ENCODE measurements at places on chromosomes 1 and 21.

- DNase-seq, result no peak
Measured at GRCh38 chr1:55061706-55062321, 22.5 kb downstream of the PCSK9 start.

GRCh38 chr1:167714098-167714438 lies 7.7 kb upstream of the MPZL1 start:
- DNase-seq, result peak; percentile 73

DNA sequence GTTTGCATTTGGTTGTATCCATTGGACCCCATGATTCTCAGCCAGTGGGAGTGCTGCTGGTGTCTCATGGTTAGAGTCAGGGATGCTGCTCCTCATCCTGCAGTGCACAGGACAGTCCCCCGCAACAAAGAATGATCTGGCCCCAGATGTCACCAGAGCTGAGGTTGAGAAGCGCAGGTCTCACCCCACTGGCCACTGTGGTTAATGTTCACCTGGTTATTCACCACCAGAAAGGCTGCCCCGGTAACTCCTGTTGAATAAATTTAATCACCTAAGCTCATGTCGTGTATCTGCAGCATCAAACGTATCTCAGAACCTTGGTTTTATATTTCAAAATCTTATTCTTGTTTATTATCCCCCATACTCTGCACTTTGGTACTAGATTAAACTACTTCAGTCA lies 75.8 kb downstream of the ATP5PO start:
- no peak for DNase-seq

DNA sequence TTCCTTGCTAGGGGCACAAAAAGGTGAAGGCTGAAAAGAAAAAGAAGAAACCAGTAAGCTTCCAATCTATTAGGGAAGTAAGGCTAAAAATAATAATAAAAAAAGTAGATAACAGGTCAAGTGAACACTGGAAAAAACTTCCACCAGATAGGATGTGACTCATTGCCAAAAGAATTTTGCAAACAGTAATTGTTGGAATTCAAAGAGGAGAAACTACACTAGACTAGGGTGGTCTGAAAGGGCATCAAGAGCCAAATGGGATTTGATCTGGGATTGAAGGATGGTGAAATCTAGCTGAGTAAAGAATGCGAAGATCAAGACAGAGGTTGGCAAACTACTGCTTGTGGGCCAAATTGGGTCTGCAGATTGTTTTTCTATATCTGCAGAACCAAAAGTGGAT lies 6.0 kb upstream of the ST6GALNAC3 start:
- DNase-seq, result no peak

DNA sequence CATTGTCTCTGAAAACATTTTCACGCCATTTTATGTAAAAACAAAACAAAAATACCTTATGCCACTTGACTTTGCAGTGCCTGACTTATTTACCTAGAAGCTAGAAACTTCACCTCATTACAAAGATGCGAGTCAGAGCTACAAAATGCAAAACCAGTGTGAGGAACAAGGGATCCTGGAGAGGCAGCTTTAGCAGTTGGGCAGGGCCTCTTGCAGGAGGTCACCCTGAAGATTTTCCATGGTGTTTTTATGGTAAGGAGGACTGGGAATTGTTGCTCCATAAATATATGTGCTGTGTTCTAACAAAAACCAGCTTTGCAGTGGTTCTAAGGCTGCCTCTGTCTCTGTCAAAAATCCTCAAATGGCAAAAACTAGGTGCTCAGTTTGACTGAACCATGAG lies 36.4 kb upstream of the TARBP1 start:
- DNase-seq, result peak; percentile 40

DNA sequence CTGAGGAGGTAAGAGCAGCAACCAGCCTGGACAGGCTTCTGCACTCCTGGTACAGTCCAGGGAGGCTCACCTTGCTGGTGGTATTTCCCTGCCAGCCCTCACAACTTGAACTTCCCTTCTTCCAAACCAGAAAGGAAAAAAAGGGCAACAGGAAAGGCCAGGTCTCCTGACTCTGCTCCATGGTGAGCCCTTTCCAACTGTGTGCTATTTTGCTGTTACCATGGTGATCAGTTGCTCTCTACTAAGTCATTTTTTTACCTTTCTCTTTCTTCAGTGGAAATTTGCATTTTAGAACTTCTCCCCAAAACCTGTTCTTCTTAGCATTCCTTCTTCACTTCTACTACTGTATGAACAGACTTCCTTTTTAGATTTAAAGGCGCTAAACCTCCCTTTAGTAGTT lies 164.3 kb downstream of the GRIK1 start:
- DNase-seq, result no peak

GRCh38 chr1:1129381-1129821 lies 13.5 kb upstream of the C1orf159 start:
- no peak for DNase-seq

GRCh38 chr1:56434740-56435139 lies 144.6 kb downstream of the PLPP3 start:
- DNase-seq, result peak; percentile 27

- DNase-seq, result no peak
Measured at GRCh38 chr1:46764402-46764801, 34.4 kb upstream of the CYP4B1 start.

GRCh38 chr1:158864595-158864994 lies 33.4 kb downstream of the MNDA start:
- no peak for DNase-seq

- DNase-seq, result no peak
Measured at GRCh38 chr1:13586001-13586400, 2.4 kb downstream of the PDPN start.

- DNase-seq, result no peak
Measured at GRCh38 chr1:227756172-227756959, 21.1 kb downstream of the SNAP47 start.

GRCh38 chr1:81542196-81542595 lies 258.5 kb upstream of the ADGRL2 start:
- peak; percentile 18 for DNase-seq

- DNase-seq, result peak; percentile 90
Measured at GRCh38 chr1:202599669-202600431, 110.4 kb downstream of the SYT2 start.

DNA sequence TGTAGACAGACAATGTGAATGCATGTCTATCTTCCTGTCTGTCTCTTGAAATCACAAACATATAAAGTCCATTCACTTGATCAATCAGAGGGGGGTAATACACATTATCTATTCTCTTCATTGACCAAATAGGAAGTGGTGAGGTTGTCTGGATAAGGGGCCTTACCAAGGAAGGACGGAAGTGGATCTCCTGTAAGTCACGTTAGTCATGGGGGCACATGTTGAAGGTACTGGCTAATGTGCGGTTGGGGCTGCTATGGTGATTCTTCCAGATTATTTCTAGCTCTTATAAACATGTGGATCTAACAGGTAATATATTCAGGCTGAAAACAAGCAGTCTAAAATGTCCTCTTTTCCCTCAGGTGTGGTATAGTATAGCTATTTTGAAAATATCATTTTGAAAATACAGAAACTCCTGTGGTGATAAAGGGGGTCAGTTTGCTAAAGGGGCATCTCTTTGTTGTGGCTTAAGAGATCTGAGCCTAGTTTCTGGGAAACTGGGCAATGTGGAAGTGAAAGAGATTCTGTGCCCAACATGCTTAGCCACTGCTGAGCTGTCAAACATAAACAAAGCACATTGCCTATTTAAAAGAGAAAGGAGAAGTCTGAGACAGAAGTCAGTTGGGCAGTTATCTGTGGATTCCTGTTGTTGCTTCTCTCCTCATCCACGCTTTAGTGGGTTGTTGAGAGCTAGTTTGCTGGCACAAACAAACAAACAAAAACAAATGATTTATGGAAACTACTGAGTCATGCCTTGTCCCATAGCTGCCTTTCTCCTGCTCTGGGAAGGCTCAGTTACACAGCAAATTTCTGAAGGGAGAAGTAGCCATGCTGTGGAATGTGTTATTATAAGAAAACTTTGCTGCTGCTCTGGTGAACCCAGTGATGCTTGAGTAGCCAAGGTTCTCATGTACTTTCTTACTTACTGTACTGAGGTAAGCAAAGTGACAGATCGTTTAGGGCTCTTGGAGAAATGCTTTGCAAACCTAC lies 166.9 kb downstream of the HLX start:
- no peak for DNase-seq

DNA sequence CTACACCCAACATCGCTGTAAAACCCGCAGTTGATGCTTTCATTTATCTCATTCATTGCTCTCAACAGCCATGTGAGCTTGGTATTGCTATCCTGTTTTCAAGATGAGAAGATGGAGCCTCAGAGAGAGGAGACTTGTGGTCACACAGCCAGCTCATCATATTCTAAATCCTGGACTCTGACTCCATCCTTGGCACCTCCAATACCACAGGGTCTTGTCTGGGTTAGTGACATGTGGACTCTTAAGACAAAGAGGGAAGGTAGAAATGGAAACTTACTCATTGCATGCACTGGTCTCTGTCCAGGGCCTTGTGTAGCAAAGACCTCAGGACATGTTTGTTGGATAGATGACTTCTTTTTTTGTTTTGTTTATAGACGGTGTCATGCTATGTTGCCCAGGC lies 7.0 kb upstream of the RNF19B start:
- no peak for DNase-seq
